CD4-positive, alpha-beta T cell treated with Interleukin-1 beta for 1 hour (primary cell): ENCODE measurements at places on chromosomes 6 and 20.

- DNase-seq = no peak
Measured at GRCh38 chr6:84450018-84450417, 222.6 kb upstream of the CEP162 start.

DNA sequence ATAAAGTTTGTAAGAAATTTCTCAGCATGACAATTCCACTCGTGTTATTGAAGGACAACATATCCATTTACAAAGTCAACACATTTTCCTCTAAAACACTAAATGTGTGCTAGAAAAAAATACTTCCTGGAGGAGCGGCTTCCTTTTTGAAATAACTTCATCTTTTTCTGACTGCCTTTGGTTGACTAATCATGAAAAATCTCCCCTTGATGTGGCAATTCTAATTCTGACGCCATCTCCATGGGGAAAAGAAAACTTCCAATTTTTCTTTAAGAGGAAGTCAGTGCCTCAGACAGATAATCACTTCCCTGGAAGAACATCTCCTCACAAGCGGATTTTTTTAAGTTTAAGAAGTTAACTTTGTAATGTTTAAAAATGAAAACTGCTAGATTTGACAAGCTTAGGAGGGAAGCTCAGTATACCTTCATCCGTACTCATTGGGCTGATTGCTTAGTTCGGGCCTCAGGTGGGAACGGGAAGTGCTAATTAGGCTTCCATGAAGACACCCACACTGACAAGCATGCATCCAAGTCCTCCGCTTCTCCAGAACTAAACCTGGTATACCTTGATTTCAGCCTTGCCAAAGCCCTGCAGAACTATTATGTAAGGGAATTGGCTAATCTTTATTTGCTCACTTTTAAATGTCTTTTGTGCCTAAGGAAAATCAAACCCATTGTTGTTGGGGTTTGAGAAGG, 35.1 kb upstream of the DUSP22 start:
- DNase-seq = no peak

DNA sequence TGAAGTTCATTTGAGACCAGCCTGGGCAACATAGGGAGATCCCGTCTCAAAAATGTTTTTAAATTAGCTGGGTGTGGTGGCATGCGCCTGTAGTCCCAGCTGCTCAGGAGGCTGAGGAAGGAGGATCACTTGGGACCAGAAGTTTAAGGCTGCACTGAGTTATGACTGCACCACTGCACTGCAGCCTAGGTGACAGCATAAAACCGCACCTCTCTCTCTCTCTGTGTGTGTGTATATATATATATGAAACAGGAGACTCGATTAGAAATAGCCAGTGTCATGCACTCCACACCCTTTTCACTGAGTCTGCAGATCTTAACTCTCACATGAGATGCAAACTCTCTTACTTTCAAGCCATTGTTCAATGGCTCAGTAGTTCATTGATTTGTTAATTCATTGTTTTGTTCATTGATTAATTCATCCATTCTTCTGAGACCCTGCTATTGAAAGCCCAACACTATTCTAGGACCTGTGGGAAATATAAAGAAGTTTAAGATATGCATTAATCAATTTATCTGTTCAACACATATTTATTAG, 52.4 kb upstream of the MRPS10 start:
- DNase-seq = no peak

DNA sequence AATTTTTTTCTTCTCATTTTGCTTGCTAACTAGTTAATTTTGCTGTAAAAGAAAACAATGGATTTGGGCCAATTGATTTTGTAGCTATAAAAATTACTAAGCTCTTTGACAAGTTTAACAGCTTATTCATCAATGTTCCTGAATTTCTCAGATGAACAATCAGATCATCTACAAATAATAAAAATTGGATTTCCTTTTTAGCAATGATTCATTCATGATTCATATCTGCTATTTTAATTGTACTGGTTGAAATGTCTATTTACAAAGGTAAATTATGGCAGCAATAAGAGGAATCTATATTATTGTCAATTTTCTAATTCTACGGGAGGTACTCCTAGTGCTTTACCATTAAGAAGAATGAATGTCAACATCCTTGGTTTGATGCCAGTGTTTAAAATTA, 178.8 kb upstream of the BTBD3 start:
- DNase-seq = no peak

- no peak for DNase-seq
Measured at GRCh38 chr20:4901031-4901818, 100.1 kb downstream of the SLC23A2 start.

- DNase-seq = no peak
Measured at GRCh38 chr6:17826301-17826700, 119.6 kb upstream of the NUP153 start.

GRCh38 chr20:4111440-4112411, 96.4 kb upstream of the RNF24 start:
- DNase-seq = no peak

DNA sequence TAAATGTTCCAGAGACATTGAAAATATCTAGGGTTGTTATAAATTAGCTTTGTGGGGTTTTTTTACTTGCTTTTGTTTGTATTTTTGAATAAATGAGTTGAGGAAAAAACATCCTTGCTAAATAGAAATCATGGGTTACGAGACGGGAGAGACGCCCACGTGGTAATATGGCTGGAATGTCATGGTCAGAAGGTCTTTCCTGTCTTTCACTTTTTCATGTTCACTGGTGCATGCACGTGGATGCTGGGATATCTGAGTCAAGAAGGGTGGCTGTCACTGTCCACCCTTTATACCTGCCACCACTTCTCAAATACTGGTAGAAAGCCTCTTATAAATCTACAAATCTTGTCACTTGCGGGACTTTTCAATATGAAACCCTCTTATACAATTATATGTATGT, 258.7 kb upstream of the AGPAT4 start:
- no peak for DNase-seq

- peak; percentile 63 for DNase-seq
Measured at GRCh38 chr6:43715056-43715788, 27.6 kb upstream of the MRPS18A start.

- no peak for DNase-seq
Measured at GRCh38 chr6:125230674-125231073, 71.1 kb downstream of the HDDC2 start.
